ENCODE measurements at places on chromosomes 3 and 15.

DNA sequence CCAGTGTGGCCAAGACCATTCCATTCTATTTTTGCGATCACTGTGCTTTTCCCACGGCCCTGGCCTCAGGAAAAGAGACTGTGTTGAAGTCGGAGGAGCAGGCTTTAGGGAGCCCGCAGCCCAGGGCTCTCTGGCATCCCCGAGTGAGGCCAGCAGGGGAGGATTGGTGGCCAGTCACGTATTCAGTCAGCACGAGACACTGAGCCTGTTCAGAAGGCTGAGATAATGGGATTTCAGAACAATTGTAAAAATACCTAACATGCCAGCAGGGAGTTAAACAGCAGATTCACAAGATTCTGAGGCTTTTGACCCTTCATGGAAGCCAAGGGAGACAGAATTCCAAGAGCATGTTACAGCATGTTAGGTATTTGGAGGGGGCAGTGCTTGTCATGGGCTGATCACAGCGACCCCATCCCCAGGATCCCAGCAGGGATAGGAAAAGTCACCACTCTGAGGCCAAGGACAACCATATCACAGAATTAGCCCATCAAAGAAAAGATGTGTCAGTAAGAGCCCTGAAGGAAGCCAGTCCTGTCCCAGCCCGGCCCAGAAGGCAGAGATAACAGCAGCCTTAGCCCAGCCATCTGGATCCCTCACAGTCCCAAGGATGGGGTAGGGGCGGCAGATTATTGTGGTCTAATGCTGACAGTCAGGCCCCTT is 40.6 kb downstream of the AMOTL2 start:
- peak; percentile 2 for DNase-seq

DNA sequence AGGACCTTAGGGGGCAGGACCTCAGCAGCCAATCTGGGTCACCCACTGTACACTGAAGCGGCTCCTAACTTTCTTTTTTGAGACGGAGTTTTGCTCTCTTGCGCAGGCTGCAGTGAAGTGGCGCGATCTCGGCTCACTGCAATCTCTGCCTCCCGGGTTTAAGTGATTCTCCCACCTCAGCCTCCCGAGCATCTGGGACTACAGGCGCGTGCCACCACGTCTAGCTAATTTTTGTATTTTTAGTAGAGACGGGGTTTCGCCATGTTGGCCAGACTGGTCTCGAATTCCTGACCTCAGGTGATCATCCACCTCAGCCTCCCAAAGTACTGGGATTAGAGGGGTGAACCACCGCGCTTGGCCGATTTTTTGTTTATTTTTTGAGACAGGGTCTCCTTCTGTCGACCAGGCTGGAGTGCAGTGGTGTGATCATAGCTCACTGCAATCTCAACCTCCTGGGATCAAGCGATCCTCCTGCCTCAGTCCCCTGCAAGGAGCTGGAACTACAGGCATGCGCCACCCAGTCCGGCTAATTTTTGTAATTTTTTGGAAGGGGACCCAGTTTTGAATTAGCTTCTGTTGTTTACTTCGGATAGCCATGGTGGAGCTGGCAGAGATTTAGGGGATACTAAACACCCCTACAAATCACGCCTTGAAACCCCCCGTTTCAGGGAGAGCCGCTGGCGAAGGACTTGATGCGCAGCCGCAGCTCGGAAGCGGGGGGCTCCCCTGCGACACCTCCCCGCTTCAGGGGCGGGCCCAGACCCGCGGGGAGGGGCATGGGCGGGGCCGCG is 1.5 kb upstream of the CLK3 start:
- DNase-seq = no peak

DNA sequence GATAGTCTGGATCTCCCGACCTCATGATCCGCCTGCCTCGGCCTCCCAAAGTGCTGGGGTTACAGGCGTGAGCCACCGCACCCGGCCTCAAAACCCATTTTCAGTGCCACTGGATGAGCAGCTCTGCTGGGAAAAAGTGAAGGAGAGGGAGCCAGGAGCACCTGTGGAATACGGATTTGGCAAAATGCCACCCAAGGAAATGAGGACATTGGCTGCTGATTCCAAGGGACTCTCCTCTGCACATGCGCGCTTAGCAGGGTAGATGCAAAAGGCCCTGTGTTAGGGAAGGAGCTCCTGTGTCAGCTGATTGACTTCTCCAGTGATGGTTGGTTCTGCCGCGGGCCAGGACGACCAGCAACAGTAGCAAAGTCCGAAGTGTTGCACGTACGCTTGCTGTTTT is 43.4 kb upstream of the IGF1R start:
- no peak for DNase-seq

GRCh38 chr3:35664460-35664919 is 25.2 kb downstream of the ARPP21 start:
- DNase-seq = peak; percentile 13

- no peak for DNase-seq
Observed at GRCh38 chr3:158539414-158540014, 31.5 kb upstream of the MLF1 start.

- no peak for DNase-seq
Observed at GRCh38 chr3:126329927-126330725, 27.1 kb downstream of the KLF15 start.

GRCh38 chr3:79086514-79086913 is 681.3 kb downstream of the ROBO1 start:
- no peak for DNase-seq

GRCh38 chr3:53169045-53169831 is 8.2 kb downstream of the PRKCD start:
- no peak for DNase-seq

DNA sequence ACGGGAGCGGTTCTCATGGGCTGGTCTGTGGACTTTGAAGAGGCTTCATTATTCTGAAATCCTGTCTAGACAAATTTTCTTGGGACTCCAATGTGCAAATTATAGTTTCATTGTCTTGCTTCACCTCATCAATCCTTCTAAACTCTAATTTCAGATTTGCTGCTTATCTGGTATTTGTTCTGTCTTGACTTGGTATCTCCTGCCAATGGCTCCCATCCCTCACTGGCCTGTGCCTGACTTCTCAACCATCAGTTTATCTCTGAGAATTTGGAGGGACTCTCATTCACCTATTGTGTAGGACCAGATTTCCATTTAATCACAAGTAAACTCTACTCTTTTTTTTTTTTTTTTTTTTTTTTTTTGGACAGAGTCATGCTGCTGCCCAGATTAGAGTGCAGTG is 960.2 kb upstream of the NR2F2 start:
- no peak for DNase-seq

DNA sequence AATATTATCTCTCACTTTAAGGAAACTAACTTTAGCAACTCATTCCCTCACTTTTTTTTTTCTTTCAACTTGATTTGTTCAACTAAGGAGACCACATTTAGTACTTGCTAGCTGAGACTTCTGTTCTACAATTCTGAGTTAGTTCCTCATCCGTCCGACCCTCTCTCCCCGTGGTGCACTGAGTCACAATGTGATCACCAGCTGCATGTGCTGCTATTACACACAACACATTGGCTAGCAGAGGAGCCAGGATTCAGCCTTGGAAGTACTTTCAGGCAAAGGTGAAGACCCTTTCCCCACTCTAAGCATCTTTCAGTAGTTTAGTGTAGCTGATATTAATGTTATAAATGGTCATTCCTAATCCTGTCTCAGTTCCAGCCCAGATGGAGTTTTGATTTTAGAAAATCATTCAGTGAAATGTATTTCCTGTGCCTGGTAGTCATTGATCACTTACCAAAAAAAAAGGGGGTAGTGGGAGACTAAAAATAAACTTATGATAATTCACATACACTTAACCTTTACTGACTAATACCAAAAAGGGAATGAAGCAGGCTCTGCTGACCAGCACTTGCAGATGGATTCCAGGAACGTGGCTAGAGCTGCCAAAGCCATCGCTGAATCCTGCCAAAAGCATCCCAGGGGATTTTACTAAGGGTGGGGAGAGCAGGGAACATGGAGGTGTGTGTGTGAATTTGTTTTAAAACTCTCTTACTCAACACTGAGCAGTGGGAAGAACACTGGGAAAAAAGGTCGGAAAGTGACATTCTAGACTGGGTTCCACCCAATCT is 424.8 kb downstream of the LPP start:
- DNase-seq = no peak

DNA sequence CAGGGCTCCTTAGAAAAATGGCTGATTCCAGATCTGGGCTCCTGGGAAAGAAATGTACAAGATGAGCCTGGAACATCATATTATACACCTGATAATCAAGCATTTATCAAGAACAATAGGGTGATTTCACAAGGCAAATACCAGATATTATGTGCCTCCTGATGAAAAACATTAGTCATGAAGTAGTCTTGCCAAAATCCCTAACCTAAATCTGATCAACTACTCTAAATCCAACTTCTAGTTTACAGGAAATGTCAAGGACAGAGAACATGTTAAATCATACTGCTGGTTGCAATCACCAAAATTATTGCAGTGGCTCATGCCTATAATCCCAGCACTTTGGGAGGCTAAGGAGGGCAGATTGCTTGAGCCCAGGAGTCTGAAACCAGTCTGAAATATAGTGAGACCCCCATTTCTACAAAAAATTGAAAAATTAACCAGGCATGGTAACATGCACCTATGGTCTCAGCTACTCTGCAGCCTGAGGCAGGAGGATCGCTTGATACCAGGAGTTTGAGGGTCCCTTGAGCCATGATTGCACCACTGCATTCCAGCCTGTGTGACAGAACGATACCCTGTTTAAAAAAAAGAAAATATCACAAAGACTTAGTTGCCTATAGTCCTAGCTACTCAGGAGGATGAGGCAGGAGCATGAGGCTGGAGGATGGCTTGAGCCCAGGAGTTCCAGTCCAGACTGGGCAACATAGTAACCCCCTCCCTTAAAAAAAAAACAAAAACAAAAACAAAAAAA is 34.9 kb upstream of the ATP13A3 start:
- DNase-seq = no peak

- no peak for DNase-seq
Observed at GRCh38 chr3:180284331-180285110, 247.8 kb upstream of the PEX5L start.

DNA sequence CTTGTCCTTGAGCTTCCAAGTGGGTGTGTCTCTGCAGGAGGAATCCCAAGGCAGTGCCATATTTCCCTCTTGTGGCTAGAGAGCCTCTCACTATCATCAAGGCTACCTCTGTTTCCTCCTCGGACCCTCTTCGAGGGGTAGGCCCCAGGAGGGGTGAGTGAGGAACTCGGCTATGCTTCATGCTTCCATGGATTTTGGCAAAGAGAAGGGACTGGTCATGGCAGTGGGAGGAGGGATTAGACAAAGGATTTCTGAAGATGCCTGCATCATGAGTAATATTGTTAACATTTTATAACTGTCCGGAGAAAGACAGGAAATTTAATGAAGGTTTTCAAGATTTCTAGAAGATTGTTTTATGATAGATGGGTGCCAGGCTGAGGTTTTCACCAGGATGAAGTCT is 241.5 kb downstream of the CLSTN2 start:
- DNase-seq = no peak

DNA sequence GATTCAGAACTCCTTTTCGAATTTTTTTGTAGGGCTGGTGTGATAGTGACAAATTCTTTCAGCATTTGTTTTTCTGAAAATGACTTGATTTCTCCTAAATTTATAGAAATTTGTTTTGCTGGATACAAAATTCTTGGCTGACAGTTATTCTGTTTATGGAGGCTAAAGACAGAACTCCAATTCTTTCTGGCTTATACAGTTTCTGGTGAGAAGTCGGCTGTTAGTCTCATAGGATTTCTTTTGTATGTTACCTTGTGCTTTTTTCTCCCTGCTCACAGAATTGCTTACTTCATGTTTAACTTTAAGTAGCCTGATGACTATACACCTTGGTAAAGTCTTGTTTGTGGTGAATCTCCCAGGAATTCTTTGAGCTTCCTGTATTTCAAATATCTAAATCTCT is 1264.6 kb downstream of the NSUN3 start:
- DNase-seq = no peak

- no peak for DNase-seq
Observed at GRCh38 chr3:34890247-34890646, 749.1 kb upstream of the ARPP21 start.

DNA sequence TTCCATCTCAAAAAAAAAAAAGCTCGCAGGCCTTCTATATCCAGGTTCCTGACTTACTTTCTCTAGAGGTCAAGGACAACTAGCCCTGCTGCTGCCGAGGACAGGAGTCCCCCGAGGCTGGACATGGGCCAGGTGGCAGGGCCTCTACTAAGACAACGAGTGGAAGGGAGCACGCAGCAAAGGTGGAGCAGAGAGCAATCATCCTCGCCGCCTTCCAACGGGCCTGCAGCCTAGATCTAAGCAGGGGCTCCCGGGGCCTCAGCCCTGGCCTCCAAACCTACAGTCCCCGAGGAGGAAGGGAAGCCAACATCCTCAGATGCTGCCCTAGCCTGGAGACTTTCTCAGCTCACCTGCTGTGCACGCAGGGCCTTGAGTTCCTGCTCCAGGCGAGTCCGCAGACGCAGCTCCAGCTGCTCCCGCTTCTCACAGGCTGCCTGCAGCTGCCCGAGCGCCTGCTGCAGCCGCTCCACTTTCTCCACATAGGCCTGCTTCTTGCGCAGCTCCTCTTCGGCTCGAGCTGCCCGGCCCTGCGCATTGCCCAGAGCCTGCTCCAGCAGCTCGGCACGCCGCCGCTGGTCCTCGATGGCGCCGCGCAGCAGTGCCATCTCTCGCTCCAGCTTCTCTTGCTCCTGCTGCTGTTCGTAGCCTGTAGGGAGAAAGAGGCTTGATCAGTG is 12.9 kb downstream of the AMOTL2 start:
- no peak for DNase-seq

DNA sequence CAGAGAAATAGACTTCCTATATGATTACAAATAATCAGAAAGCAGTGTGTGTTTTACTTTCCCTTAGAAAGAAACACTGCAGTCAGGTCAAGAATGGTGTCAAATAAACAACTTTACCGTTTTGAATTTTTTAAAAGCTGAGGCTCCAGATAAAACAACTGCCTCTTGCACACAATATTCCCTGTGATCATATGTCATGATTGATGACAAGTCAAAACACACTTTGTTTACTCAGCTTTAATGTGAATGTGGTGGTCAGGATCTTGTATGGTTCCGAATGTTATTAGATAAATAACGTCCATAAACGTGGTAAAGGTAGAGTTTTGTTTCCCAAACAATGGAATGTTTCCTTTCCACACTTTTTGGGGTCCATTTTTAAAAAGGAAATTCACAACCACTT is 428.4 kb upstream of the MDFIC2 start:
- DNase-seq = no peak

DNA sequence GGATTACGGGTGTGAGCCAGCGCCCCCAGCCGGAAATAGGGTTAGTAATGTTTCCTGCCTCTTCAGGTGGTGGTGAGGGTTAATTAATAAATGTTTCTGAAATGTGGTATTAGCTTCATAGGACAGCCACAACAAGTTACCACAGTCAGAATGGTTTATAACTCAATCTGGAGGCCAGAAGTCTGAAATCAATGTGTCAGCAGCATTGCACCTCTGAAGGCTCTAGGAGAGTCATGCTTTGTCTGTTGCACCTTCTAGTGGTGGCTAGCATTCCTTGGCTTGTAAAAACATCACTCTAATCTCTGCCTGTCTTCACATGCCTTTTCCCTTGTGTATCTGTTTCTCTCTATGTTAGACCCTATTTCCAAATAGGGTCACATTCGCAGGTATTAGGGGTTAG is 7.8 kb upstream of the RPSA start:
- no peak for DNase-seq

DNA sequence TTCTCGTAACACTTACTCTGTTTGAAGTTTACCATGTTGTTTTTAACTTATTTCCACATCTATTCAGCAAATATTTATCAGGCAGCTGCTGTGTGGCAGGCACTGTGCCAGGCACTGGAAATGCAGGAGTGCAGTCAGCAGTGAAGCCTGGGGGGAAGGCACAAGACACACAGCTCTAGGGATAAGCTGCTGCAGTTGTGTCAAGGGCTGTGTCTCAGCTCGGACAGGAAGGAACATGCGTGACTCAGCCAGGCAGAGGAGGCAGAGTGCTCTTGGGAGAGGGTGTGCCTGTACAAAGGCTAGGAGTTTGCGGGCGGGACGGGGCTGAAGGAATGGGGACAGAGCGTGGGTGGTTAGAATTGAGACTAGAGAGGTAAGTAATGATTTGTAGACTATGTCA is 24.7 kb downstream of the LYSMD4 start:
- no peak for DNase-seq

All from NCI-H774 (cell line).